ENCODE measurements at places on chromosomes 7 and 10.

DNA sequence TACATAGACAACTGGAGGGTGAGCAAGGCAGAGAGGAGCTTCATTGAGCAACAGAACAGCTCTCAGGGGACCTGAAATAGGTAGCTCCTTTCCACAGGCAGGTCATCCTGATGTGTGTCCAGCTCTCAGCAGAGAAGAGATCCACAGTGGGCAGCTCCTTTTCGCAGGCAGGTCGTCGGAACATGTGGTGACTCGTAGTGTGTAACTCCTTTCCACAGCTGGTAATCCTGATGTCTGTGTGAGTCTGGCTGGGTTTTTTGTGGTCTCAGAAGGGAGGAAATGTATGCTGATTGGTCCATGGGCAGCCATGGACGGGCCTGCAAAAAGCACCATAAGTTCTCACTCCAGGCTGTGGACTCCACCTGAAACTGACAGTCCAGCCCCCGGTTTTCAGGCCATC lies 24.4 kb upstream of the TES start:
- no peak for DNase-seq

DNA sequence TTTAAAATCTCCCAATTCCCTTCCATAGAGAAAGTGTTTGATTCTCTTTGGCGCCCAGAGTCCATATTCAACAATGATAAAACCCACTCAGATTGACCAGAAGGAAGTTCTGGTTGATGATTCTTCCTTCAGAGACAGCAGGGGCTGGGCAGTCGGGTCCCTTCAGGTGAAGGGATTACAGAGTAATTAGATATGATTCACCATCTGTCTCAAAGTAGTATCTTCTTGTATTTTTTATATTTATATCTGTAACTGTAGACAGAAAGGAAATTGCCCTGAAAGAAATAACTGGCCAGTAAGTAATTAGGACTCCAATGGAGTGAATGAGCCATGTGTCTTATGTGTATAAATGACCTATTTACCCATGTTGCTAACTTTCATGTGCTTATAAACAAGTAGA lies 156.0 kb downstream of the PLCE1 start:
- no peak for DNase-seq

DNA sequence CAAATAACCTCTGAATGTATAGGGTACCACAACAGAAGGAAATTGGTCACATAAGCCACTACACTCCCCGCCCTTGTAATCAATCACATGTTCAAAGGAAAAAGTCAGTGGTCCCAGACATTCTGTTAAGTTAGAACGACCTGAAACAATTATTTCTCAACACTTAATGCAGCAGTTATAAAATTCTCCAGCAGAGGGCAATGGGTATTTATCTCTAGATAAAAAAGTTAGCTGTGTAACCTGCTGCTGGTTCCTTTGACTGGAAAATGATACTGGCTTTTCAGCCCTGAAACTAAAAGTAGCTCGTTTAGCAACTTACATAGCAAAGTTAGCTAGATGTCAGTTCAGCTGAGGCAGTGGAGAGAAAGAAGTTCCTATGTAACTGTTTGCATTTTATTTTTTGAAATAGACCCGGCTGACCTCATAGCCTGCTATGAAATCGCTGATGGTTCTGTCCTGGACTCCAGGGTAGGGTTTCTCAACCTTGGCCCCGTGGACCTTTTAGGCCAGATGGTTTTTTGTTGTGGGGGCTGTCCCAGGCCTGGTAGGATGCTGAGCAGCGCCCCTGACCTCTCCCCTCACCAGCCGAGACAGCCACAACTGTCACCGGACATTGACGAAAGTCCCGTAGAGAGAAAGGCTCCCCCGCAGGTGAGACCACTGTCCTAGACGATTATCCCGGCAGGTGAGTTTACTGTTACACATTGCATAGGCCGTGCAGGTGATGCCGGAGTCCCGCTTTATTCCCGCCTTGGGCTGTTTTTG lies 40.2 kb upstream of the PROSER2 start:
- DNase-seq, result no peak

- no peak for DNase-seq
Measured at GRCh38 chr7:151024435-151025056, at the start of gene ATG9B. Gene ATG9B, minus strand, starts transcription at chr7:151024494. Its CDS starts 71 bp downstream, at chr7:151024423.

DNA sequence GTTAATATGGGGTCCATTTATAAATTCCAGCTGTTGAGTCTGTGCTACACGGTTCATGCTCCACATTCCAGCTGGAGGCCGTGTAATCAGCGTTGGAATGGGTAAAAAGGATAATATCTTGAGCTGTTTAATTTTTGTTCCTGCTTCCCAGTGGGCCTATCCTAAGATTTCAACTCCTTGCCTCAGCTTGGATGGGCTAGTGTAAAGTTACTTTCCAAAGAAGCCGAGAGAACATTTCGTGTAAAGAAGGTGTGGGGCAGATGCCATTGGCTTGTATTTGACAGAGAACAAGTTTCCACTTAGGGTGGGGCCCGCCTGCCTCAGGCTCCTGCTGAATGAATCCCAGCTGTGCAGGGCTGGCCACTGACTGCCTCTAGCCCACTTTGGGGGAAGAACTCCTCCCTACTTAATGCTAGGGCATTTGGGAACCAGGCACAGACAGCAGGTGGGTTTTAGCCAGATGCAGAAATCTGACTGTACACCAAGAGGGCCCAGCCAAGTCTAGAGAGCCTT lies 125.9 kb upstream of the LYZL2 start:
- no peak for DNase-seq

DNA sequence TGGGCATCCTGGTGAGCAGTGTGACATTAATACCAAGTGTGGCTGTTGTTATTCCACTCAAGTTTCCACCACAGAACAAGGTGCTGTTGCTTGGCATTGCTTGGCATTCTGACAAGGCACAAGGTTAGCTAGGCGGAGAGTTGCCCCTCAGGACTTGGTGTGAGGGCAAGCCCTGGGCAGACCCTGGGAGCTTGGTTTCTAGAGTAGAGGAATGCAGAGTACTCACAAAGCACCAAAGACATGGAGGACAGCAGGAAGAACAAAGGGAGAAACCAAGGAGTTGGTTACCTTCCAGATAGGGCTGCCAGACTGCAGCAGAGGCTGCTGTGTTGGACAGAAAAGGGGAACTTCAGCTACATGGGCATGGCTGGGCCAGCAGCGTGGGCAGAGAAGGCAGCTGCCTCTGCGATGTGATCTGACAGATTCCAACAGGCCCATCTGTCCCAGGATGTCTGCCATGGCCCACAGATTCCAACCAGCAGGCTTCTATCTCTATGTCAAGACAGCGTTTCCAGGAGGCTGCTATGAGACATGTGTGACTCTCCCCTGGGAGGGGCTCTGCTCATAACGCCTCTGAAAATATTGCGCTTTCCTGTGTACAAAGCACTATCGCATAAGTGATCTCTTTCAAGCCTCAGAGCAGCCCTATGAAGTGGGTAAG lies 1.8 kb downstream of the GOLGA7B start:
- no peak for DNase-seq

DNA sequence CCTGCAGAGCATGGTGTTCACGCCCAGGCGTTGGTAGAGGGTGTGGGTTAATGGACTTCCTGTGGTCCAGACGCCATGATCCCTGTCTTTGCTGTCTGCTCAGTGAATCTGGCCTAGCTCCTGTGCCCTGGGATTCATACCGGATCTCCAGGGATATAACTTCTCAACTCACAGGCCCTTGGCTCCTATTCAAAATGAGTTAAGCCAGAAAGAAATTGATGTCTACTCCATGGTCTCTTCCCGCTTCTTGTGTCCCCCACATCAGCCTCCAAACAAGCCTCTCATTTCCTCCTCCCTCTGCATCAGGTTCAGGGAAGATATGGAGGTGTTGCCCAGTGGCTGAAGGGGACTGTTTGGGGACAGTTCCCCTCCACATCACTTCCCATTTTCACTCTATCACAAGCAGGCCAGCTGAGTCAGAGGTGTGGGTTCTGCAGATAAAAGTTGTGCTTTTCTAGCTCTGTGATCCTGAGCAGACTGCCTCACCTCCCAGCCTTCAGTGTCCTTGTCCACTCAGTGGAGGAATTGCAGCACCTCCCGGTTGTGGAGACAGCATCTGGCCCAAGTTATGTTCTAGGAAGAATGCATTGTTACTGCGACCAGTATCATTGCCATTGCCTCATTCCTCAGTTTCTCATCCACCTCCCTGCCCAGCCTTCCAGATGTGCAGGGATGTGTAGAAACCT lies 22.5 kb downstream of the AKR1E2 start:
- DNase-seq, result no peak

- DNase-seq, result no peak
Measured at GRCh38 chr10:27834476-27834875, 88.9 kb upstream of the MKX start.

- DNase-seq, result no peak
Measured at GRCh38 chr10:124627866-124628675, 116.1 kb downstream of the FAM53B start.

DNA sequence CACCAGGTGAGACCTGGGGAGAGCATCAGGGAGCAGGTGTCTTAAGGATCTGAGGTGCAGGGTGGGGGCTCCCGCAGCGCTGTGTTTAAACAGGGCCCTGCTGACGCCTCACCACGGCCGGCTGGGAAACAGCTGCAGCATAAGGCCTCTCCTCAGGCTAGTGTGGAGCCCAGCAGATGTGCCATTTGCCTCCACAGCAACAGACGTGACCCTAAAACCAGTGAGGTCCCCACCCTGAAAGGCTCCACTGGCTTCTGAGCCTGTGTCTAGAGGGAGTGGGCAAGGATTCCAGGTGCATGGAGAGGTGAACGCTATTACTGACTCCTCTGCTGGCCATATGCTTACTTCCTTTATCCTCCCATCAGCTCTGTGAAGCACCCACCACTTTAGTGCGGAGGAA lies 47.8 kb downstream of the SYPL1 start:
- no peak for DNase-seq

DNA sequence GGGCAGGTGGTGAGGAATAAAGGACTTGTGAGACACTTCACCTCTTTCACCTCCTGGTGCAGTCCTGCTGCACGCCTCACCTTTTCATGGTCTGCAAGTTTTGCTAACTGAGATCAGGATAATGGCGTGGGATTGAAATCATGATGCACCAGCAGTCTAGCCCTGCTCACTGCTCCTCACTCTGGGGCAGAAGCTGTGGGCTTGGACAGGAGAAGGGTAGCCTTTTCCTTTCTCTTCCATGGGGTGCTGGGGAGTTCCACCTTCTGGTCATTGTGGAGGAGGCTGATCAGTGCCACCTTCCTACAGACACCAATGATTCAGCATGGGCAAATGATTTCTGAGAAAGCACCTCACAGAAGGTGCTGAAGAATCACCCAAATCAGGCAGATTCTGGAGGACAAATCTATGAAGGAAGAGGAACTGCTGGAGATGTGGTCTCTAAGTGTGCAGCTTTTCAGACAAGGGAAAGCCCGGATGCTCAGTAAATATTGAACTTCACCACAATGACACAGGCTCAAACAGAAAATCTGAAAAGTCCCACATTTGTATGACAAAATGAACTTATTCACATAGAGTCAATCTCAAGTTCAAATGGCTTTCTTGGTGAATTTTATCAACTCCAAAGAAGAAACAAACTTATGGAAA lies 19.7 kb downstream of the MBL2 start:
- no peak for DNase-seq

GRCh38 chr7:36037121-36037662 lies 115.9 kb upstream of the EEPD1 start:
- no peak for DNase-seq

- DNase-seq, result no peak
Measured at GRCh38 chr10:59000162-59000825, 176.1 kb upstream of the PHYHIPL start.

- no peak for DNase-seq
Measured at GRCh38 chr10:112383325-112383724, 9.4 kb downstream of the ACSL5 start.

Data from stimulated activated CD8-positive, alpha-beta memory T cell treated with anti-CD3 and anti-CD28 coated beads, Interleukin-2, amount 100 ng/mL, for 1 hour (primary cell).